ENCODE measurements at places on chromosomes 11 and 22.

DNA sequence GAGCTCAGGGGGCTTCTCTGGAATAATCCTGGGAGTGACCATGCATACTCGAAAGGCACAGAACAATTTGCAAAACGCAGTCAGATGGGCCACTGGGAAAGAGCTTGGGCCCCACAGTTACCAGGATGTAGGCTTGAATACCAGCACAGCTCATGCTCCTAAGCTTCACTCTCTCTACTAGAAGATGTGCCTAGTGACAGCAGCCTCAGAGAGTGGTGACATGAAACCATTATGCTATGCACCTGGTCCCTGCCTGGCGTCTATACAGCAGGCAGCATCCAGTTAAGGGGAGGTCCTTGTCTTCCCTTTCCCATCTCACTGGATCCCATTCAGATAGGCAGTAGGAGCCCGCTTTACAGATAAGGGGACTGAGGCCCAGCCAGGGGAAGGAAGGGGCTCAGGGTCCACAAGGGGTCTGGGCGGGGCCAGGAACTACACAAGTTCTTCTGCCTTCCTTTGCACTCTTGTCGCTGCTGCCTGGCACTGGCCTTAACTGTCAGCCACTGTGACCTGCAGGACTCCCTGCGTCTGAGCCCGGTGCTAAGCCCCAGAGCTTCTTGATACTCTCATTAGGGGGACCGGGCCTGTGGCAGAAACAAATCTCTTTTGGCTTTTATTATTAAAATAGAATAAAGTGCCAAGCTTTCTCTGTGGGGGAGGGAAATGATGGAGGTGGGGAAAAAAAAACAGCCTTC, 21.2 kb upstream of the RASD2 start:
- DNase-seq, result no peak

DNA sequence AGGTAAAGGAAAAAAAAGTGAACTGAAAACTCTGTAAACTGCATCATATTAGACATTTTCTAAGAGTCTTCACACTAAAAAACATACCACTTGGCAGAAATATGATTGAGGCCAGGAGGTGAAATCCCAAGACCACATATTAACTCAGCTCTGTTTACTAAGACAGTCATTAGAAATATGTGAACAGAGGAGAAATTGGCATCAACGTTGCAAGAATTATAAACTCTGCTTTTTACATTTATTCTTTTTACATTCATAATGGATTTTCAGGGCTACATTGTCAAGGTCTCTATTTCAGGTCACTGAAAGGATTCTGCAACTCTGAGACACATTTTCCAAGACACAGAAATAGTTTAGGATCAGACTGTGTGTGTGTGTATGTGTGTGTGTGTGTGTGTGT, 1364.0 kb downstream of the LRRC4C start:
- DNase-seq, result no peak

GRCh38 chr11:24157316-24157715, 339.5 kb upstream of the LUZP2 start:
- no peak for DNase-seq

DNA sequence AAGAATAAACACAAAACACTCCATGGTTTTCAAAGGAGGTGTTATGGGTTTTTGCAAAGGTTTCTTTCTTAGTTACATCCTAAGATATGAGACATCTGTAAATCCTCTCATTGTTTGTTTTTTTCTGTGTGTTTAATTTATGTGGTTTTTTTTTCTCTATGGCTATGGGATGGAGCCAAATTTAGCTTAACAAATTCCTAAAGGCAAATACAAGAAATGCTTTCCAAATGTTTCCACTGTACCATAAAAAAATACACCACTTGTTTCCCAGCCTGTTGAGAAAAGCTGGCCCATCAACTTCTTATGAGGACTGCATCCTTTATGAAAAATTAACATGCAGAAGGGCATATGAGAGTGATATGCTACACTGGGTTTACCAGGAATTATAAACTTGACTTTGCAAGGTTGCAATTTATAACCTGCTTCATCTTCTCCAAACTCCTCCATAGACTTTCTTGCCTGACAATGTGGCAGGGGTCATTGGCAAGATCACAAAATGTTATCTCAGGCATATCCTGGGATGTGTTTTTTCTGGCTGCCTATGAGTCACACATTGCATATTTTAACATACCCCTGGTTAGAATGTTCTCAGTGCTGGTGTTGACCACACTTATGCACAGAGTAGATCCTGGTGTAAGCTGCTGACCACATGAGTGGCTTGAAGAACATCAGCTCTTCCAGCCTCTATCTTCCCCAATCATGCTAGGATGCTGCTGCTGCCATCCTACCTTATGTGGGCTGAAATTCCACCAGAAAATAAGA, 137.6 kb upstream of the TTC12 start:
- DNase-seq, result no peak

GRCh38 chr11:110295531-110296225, 736 bp downstream of the RDX start:
- DNase-seq, result peak; percentile 39

DNA sequence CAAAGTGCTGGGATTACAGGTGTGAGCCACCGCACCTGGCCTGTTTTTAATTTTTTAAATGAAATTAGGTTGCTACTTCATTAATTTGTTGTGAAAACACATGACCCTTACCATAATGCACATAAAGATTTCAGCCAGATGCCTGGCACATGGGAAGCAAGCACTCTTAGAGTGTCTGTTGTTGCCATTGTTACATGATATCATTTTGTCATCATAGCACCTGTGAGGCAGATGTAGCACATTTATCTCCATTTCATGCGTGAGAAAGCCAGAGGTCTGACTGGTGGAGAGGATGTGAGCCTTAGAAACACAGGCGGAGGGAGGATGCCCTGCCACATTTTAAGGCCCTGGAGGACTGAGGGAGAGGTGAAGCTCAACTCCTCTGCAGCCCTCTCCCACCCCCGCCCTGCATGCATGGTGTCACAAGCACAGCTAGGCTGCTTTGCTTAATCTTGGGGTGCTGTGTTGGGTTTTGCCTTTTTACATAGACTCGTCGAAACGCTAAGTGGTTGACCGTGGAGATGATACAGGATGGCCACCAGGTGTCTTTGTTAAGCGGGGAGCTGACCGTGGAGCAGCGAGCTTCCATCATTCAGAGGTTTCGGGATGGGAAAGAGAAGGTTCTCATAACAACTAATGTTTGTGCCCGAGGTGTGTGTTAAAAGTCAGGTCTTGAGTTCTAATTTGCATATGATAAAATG, 14.0 kb downstream of the DDX25 start:
- no peak for DNase-seq

- no peak for DNase-seq
These were observed 104.6 kb downstream of the MUC15 start for GRCh38 chr11:26467506-26467905.

DNA sequence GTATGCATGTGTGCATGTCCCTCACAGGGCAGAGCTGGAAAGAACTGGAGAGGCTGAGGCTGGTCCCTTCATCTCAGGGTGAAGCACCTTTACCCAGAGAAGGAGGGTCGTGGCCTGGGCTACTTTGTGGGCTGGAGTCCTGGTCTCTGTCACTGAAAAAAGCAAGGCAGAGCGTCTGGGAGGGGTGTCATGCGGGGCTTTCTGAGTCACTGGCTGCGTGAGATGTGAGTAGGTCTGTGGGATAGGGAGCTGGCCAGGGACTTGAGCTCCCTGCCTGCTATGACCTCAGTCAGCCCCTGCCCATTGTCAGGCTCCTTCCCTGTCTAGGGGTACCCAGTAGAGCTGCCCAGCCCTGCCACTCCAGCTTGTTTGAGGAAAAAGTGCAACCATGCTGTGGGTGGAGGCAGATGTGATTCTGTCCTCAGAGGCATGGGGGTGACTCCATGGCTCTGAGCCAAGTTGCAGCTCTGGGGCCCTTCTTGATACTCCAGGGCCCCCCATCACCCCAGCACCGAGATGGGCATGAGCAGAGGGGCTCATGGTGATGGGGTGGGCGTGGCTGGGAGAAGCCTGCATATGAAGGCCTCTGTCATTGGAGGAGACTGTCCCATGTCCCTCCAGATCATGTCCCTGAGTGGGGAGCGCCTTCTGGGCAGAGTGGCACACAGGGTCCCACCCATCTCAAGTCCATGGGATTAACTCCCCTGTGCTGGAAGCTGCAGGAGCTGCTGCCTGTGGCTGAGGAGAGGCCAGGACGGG, 27.8 kb downstream of the KCNQ1 start:
- no peak for DNase-seq

- DNase-seq, result no peak
These were observed 76.2 kb upstream of the TTLL12 start for GRCh38 chr22:43262990-43263644.

DNA sequence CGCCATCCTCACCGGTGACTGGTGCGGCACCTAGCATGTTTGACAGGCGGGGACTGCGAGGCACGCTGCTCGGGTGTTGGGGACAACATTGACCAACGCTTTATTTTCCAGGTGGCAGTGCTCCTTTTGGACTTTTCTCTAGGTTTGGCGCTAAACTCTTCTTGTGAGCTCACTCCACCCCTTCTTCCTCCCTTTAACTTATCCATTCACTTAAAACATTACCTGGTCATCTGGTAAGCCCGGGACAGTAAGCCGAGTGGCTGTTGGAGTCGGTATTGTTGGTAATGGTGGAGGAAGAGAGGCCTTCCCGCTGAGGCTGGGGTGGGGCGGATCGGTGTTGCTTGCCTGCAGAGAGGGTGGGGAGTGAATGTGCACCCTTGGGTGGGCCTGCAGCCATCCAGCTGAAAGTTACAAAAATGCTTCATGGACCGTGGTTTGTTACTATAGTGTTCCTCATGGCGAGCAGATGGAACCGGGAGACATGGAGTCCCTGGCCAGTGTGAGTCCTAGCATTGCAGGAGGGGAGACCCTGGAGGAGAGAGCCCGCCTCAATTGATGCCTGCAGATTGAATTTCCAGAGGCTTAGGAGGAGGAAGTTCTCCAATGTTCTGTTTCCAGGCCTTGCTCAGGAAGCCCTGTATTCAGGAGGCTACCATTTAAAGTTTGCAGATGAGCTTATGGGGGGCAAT, 1.1 kb downstream of the NEAT1 start:
- DNase-seq, result no peak

- no peak for DNase-seq
These were observed 11.5 kb upstream of the TBC1D22A start for GRCh38 chr22:46750863-46751443.

DNA sequence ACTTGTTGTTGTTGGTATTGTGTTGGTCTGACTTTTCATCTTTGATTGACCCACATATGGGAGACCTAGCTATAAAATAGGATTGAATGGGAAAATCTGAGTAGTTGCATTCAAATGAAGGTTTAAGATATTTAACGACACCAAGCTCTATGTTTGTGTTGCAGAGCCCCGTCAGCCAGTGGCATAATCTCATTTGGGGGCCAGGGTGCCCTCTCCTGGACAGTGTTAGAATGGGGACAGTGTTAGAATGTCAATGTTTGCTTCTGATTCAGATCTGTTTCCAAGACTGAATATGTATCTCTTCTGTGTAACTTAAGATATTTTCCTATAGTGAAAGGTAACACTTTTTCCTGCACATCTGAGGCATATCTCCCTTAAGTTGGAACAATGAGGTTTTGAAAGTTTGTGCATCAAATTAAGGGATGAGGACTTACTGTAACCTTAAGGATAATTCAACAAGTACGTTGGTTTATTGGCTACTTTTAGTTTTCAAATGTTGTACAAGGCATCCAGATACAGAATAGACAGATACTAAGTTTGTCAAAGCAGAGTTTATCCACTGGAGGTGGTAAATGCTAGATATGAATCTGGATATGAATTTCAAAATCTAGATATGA, 5.3 kb upstream of the OR52M1 start:
- no peak for DNase-seq

DNA sequence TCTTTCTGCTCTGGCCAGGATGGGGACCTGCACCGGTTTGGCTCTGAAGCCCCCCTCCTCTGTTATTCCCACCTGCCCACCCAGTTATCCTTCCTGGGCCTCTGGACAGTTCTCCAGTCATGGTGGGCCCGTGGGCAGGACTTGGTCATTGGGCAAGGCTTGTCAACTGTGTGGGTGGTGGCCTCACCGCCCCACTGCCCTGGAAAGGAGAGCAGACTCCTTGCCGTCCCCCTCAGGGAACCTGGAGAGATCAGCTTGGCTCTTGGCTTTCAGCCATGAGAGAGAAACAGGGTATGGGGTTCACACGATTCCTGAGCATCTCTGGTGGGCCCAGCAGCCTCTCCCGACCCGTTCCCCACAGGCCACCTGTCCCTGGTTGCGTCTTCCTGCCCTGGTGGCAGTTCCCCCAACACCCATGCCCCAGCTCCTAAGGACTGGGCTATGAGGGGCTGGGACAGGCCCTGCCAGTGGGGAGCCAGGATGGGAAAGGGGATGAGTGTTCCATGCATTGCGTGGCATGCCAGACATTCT, 92.3 kb downstream of the MORC2 start:
- DNase-seq, result no peak

DNA sequence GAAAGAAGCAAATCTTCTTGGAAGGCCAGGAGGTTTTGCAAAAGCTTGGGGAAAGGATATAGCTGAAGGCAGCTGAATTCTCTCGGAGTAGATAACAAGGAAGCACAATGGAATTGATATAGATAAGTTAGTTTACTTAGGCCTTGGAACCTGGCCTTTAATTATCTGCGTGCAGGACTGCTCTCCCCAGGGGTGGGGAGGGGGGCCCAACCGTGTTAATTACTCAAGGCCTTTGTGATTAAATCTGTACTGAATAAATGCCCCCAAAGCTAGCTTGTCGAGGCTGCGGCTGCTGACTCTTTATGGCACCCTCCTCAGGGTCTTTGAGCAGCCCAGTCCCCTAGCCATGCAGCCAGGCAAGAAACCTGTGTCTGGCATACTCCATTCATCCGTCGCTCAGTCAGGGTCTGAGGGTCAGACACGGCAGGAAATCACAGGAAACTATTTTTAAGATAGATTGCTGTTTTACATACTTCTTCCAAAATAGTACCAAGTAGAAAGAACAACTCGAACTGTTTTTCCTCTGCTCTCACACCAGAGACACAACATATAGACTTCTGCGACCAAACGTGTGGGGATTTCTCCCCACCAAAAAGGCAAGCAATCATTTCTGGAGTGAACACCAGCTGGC, 36.5 kb downstream of the MS4A2 start:
- no peak for DNase-seq

GRCh38 chr22:43879901-43880540, 11.8 kb downstream of the PNPLA5 start:
- DNase-seq, result no peak

- DNase-seq, result no peak
These were observed 101.1 kb downstream of the GRIK4 start for GRCh38 chr11:120612513-120613263.

GRCh38 chr11:86523738-86524619, 148.4 kb downstream of the ME3 start:
- DNase-seq, result no peak

DNA sequence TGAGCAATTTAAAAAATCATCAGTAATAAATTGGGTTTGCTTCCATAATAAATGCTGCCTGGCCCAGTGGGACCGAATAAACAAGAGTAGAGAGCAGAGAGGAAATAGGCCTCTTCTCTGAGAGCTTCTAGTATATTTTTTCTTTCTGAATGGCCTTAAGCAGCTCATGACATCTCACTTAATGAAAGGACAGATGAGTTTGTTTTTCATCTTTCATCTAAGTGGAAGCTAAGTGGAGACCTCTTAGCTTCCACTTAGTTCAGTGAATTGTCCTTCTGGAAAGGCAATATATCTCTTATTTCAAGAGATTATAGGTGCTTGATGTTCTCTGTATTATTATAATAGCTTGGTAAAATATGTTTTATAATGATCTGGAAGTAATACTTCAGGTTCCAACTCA, 245.9 kb upstream of the ANO3 start:
- no peak for DNase-seq

Measured in right renal pelvis (tissue), 4 donors.